Glutamatergic neuron (in vitro differentiated cells): ENCODE measurements at places on chromosomes 4 and X. TPM values are rescaled to one million over a fixed set of nuclear protein-coding genes. Genes with fewer than 3 reads are reported as not detected.
A peak's percentile ranks its signal among the peaks of the same experiment; 100 is the strongest.

GRCh38 chrX:13428053-13428786, 108.4 kb upstream of the ATXN3L start:
- no peaks in the 10 kb centered on the region for H3K27me3 ChIP-seq
- H3K4me3 ChIP-seq: no peak overlapping the region
- H3K27ac ChIP-seq: no peak overlapping the region
- no peaks in the 10 kb centered on the region for H3K36me3 ChIP-seq
- DNase-seq: no peak

The ESX1 gene
- not detected for total RNA-seq

DNA sequence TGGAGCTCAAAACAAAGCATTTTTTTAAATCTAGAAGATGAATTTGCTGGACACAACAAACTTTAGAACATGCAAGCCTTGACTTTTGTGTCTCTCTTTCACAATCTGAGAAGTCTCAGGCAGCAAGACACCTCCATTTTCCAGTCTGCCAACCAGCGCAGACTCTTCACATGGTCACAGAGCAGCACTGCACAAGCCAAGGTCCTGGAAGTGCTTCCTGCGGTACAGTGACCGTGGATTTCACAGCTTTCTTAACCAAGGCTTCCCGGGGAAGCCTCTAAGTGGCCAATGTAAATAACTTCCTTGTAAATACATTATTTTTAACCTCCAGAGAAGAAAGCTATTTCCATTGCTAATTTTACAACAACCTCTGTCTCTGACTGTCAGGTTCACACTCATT, 31.2 kb downstream of the ZNF827 start:
- no peak overlapping the region for H3K4me3 ChIP-seq
- H3K36me3 ChIP-seq: no peaks in the 10 kb centered on the region
- peaks cover 14% of the 10 kb centered on the region for H3K27me3 ChIP-seq

The CT55 gene
- 0.34 TPM for total RNA-seq

The TLR3 gene
- total RNA-seq: not detected

- DNase-seq: no peak
- no peak overlapping the region for H3K27ac ChIP-seq
- peaks cover 16% of the 10 kb centered on the region for H3K4me1 ChIP-seq
- no peaks in the 10 kb centered on the region for H3K36me3 ChIP-seq
- H3K4me3 ChIP-seq: no peak overlapping the region
Observed at GRCh38 chr4:114870987-114871386, 242.4 kb downstream of the NDST4 start.

The PDGFRA gene
- total RNA-seq: 14.1 TPM

GRCh38 chr4:25030277-25031076, at the start of gene LGI2:
TSS of gene LGI2 (minus strand) at chr4:25030946. CDS start at chr4:25030693, 253 bp downstream.
- H3K4me1 ChIP-seq: peaks cover 21% of the 10 kb centered on the region
- peaks cover 9% of the 10 kb centered on the region for H3K36me3 ChIP-seq
- peak; percentile 73 for DNase-seq
- peak within 1 kb of the TSS; percentile 4 for H3K27ac ChIP-seq
- H3K4me3 ChIP-seq: peak within 1 kb of the TSS; percentile 83

GRCh38 chr4:128974136-128974581, 119.2 kb downstream of the SCLT1 start:
- no peaks in the 10 kb centered on the region for H3K4me1 ChIP-seq
- no peak overlapping the region for H3K27ac ChIP-seq
- no peak overlapping the region for H3K4me3 ChIP-seq
- DNase-seq: no peak
- no peaks in the 10 kb centered on the region for H3K27me3 ChIP-seq

DNA sequence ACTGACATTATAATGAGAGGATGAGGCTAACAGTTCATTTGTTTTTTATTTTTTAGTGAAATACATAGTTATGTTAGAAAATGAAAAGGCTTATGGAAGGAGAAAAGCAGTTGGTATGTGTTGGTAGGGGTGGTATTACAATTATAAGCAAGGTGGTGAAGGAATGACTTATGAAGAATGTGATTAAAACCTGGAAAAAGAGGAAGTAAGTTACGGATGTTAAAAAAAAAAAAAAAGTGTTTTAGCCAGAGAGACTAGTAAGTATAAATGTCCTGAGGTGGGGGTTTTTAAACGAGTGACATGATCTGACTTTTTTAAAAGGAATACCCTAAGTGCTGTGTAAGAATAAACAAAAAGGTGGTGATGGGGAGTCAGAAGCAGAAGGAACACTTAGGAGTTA, 206.8 kb downstream of the IL15 start:
- no peaks in the 10 kb centered on the region for H3K36me3 ChIP-seq
- no peaks in the 10 kb centered on the region for H3K4me1 ChIP-seq
- H3K27ac ChIP-seq: no peak overlapping the region
- no peak overlapping the region for H3K4me3 ChIP-seq
- H3K27me3 ChIP-seq: no peaks in the 10 kb centered on the region
- DNase-seq: no peak

DNA sequence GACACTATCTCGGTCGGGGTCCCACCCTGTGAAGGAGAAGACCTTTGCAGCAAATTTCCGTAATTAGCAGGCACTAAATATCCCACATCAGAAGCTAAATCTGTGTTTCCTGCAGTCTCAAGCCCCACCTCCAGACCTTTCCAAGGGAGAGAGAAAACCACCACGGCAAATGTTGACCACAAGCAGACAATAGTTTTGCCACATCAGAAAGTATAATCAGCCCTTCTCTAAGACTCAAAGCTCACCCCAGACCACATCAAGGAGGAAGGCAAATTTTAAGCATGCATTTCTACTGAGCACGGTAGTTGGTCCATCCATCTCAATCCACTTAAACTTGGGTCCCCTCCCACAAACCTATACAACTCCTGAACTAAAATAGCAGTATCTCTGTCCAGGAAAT, 398.5 kb downstream of the GPM6A start:
- no peak overlapping the region for H3K27ac ChIP-seq
- no peak for DNase-seq
- H3K4me1 ChIP-seq: no peaks in the 10 kb centered on the region
- no peak overlapping the region for H3K4me3 ChIP-seq
- H3K36me3 ChIP-seq: peaks cover 18% of the 10 kb centered on the region

GRCh38 chr4:8303485-8304281, 34.1 kb downstream of the HTRA3 start:
- H3K27ac ChIP-seq: no peak overlapping the region
- peaks cover 6% of the 10 kb centered on the region for H3K4me1 ChIP-seq
- peaks cover 14% of the 10 kb centered on the region for H3K27me3 ChIP-seq
- H3K36me3 ChIP-seq: peaks cover 18% of the 10 kb centered on the region
